ENCODE measurements at places on chromosomes 11 and 22.

DNA sequence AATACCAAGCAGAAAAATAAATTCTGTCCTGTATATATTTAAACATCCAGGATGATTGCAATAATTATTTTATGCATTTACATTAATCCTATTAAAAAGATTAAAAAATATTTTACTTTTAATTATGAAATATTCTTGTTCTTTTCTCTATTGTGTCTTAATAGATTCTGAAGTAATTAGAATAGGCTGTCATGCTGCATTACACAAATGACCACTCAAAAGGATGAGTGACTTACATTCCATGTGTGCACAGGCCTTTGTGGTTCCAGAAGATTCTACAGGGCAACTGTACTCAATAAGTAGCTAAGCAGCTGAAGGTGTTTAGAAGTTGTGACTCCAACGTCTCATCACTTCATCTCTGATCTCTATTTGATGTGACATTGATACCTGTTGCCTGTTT is 745.9 kb upstream of the CCDC179 start:
- no peak for DNase-seq

GRCh38 chr11:84549217-84549616 is 1077.9 kb downstream of the DLG2 start:
- no peak for DNase-seq

GRCh38 chr11:73233211-73233610 is 15.1 kb downstream of the P2RY2 start:
- no peak for DNase-seq

DNA sequence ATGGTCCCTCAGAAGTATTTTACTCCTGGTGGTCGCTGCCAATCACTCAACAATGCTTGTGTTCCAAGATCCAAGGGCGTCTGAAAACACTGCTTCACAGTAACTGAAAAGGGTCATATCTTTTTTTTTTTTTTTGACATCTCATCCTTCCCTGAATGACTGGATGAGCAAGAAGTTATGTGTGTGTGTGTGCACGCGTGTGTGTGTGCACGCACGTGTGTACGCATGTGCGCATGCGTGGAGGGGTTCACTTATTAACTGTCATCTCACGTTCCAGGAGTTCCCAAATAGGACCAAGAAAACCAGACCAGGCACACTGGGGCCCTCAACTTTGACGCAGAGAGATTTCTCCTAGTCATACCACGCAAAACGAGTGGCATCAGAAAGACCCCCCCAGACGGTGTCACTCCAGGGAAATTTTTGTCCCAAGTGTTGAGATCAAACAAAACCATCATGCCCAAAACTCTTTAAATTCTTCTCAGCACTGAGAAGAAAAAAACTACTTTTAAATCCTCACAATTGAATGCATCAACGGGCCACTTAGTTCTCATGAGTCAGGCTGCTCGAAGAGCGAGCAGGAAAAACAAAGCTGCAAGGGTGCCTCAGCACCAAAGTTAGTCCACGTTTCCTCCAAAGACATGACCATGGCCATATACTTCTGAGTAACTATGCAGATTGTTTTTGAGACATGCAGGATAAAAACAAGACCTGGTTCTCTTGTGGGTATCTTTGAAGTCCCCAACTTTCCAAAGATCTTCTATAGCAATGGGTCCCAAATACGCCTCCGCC is 12.9 kb downstream of the MN1 start:
- DNase-seq, result no peak

Measured in HFF-Myc (cell line).